ENCODE measurements at places on chromosomes 12 and 14. TPM values are rescaled to one million over a fixed set of nuclear protein-coding genes. Genes with fewer than 3 reads are reported as not detected.

SERPINA10 gene
- not detected for total RNA-seq

PLEKHG3 gene
- 96.3 TPM for total RNA-seq

ETFBKMT gene
- total RNA-seq, result 3.7 TPM

SMIM41 gene
- not detected for total RNA-seq

SPX gene
- 9.4 TPM for total RNA-seq

IAPP gene
- not detected for total RNA-seq

DNA sequence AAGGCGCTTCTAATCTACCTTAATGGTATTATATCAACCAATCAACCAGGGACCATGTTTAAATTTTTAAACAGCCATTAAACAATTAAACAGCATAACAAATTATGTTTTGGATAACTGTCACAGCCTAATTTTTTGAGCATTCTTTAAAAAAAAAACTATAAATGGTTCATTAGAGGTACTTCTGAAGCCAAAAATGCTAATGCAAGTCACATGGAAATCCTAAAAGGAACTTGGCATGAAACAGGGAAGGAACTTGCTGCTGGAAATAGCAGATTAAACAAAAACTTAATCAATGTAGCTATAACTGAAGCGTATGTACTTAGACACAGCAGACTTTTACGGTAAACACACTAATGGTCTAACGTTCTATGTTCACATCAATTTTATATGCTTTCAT is 190.2 kb upstream of the BTG1 start:
- no peak for DNase-seq

DNA sequence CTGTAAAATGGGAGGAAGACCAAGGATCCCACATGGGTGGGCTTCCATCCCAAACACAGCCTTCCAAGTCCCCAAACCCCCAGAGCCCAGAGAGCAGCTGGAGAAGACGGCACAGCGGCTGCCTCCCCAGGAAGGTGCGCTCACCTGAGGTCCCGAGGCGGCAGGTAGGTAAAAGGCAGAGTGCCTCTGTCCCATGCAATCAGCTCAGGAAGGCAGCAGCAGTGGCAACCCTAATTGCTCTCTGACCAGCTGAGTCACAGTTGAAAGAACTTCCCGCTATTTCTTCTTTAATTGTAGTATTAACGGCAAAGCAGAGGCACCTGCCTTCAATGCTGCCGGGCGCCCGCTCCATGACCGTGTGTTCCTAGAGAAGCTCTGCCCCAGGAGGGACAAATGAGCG is 91.1 kb upstream of the BCL11B start:
- DNase-seq, result no peak

GRCh38 chr12:113230315-113231234 is 9.3 kb downstream of the TPCN1 start:
- DNase-seq, result no peak

GRCh38 chr14:32896979-32897697 is 41.5 kb upstream of the NPAS3 start:
- DNase-seq, result no peak

GRCh38 chr14:104979758-104980610 is 1.8 kb upstream of the AHNAK2 start:
- peak; percentile 80 for DNase-seq

GRCh38 chr12:106634206-106634605 is 51.4 kb downstream of the RFX4 start:
- no peak for DNase-seq

DNA sequence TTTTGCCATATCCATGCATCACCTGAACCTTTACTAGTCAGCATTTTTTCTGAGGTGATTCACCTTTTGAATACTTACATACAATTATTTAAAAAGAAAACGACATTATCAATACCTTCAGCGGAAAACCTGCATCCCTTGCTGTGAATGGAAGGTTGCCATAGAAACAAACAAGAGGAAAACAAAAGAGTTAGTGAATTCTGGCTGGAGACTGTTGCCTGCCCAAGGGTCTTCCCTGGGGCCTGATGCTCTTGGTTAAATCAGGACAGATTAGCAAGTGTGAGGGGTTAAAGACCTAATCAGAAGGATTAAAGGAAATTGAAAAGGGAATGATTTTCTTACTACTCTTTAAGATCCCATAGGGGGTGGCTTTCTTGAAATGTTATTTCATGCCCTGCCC is 96.0 kb upstream of the WSCD2 start:
- no peak for DNase-seq

GRCh38 chr14:88804035-88804434 is 11.3 kb upstream of the EML5 start:
- no peak for DNase-seq

DNA sequence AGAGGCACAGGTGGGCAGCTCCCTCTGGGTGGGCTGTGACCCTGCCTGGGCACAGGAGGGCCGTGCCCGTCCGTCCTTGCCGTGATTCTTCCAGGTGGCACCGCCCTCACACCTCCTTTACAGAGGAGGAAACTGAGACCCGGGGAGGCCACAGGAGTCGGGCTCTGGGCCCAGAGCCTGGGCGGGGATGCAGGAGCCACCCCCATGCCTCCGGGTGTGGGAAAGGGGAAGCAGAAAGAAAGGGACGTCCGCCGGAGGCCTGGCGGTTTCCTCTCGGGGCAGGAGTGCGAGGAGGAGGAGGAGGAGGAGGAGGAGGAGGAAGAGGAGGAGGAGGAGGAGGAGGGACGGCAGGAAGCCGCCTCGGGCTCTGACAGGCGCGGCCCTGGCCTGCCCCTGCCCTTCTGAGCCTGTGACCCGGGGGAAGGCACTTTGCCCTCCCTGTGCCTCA is 23.0 kb downstream of the SH2B3 start:
- DNase-seq, result no peak

GRCh38 chr14:80387563-80387981 is 176.3 kb upstream of the DIO2 start:
- DNase-seq, result no peak

DNA sequence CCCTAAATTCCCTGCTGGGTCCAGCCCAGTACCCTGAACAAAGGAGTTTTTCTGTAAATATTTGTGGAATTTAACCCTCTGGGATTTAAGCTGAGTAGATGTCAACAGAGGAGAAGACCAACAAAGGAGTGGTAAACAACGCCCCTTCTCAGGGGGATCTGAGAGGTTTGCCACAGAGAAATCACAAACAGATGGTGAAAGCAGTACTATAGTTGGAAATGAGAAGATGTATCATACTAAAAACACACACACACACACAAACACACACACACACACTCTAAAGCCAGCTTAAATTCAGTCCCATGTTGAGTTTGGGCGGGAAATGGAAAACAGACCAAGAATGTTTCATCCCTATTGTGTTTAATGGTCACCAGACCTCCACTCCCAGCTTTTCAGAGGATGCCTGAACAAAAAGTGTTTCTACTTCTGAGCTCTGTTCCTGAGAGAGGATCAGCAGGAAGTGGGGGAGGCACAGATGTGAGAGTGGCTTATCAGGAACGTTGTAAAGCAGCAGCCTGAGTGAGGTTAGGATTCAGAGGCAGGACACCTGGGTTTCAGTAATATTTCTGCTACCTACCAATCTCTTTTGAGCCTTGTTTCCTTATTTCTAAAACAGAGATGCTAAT is 3.2 kb downstream of the BIN2 start:
- no peak for DNase-seq

GRCh38 chr14:40119321-40119720 is 687.1 kb upstream of the FBXO33 start:
- DNase-seq, result no peak

- DNase-seq, result no peak
These were observed 18.2 kb upstream of the STRAP start for GRCh38 chr12:15863984-15864383.

DNA sequence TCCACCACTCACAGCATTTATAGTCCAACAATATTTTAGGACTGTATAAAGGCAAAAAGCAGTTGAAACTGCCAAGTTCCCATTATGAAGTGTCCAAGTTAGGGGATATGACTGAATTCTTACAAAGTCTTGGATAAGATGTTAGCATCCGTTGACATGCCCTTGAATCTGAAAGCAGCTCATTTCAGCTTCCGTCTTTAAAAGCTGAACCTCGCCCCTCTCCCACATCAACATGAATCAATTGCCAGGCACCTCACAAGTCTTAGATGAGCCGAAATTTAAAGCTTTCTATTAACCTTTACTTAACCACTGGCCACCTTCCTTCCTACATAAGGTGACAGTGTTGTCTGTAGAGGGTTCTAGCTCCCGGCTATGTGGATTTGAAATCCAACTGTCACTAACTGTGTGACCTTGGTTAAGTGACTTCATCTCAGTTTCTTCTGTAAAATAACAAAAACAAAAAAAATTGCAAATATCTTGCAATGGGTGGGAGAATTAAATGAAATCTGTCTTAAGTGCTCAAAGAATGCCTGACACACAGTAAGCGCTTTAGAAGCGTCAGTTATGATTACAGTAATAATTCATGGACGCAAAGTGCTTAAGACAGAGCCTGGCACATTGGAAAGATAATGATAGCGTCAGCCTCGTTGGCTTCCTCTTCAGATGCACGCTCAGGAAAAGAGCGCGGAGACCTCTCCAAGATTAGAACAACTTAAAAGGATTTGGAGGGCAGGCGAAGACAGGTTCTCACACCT is 1.2 kb downstream of the PPP1CC start:
- DNase-seq, result no peak

- DNase-seq, result no peak
These were observed 565 bp downstream of the CCDC77 start for GRCh38 chr12:402029-402389.
